Erythroblast (primary cell): ENCODE measurements at places on chromosomes 5 and 9.
A peak's percentile ranks its signal among the peaks of the same experiment; 100 is the strongest.

DNA sequence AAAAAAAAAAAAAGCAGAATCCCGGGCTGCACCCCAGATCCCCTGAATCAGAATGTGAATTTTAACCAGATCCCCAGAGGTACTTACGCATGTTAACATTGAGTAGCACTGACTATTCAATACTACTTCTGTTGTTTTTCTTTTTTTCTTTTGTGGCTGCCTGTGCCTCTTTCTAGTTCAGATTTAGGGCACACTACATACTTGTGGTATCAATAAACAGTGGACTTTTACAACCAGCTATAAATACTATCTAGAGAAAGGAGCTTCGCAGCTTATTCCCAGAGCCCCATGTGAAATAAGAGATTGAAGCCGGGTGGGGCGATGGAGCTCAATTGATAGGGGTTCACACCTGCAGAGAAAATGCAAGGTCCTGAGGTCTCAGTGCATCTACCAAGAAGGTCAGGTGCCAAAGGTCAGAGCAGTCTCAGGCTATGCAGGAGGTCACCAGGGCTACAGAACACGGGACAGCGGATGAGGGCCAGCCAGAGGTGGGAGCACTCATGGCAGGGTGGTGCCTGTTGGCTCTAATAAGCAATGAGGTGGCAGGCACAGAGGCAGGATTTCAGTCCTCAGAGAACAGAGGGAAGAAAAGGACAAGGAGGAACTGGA is 22.3 kb downstream of the WWC1 start:
- no peak for DNase-seq

DNA sequence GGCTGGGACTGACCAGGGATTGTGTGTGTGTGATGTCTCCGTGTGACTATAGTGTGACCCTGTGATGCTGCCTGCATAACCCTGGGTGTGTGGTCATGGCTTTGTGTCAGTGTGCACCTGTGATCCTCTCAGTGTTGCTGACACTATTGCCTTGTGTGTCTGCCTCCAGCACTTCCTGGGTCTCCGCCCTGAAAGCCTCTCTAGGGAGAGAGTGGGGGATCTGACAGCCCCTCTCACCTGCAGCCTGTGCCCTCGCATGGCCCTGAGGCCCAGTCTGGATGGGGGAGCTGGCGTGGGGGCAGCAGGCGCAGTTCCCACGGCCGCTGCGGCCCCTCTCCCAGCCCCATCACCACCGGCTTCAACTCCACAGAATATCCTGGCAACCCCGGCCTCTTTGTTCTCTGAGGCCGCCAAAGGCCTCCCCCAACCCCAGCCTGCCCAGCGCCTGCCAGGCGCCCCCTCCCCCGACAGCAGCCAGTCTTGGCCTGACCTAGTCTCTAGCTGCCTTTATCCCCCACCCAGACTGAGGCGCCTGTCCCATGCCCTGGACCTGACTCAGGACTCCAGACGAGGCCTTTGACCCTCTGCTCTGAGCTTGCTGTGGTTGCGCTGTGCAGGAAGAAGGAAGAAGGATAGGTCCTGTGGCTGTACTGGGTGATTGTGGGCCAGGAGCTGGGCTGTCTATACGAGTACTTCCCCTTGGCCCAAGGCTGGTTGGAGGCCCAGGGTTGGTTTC is 38.7 kb downstream of the CXXC5 start:
- no peak for DNase-seq

DNA sequence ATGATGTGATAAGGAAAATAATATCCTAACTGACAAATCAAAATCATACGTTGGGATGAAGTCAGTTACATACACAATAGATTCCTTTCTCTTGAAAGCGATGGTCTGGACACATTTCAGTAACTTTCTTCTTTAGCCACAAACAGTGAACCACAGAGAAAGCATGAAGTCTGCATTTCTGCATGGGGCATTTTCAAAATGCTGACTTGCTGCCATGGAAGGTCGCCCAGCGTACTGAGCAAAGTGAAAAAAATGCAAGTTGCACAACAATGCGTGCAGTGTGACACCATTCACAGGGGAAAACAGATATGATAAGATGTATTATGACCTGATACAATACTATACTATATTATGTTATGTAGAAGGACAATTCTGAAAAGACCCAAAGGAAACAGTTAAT is 146.3 kb downstream of the SNX18 start:
- DNase-seq = no peak

- DNase-seq = peak; percentile 30
Measured at GRCh38 chr9:92147030-92147851, 32.0 kb upstream of the SPTLC1 start.

DNA sequence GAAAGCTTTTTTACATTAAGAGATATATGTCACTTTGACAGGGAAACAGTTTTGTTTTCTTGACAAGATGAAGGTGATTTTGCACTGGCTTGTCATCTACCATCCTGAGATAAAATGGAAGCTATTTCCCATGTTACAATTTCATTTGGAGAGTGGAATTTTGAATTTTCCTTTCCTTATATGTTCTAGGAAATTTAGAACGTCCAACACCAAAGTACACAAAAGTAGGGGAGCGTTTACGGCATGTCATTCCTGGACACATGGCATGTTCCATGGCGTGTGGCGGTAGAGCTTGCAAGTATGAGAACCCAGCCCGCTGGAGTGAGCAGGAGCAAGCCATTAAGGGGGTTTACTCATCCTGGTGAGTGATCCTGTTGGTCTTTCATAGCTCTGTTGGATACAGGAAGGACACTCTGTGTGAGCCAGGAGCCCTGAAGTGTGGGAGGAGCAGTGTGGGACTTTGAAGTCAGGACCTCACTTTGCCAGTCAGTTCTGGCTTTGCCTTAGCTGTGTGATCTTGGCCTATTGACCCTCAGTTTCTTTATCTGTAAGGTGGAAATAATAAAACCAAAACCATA is 887 bp downstream of the PTPDC1 start:
- no peak for DNase-seq

DNA sequence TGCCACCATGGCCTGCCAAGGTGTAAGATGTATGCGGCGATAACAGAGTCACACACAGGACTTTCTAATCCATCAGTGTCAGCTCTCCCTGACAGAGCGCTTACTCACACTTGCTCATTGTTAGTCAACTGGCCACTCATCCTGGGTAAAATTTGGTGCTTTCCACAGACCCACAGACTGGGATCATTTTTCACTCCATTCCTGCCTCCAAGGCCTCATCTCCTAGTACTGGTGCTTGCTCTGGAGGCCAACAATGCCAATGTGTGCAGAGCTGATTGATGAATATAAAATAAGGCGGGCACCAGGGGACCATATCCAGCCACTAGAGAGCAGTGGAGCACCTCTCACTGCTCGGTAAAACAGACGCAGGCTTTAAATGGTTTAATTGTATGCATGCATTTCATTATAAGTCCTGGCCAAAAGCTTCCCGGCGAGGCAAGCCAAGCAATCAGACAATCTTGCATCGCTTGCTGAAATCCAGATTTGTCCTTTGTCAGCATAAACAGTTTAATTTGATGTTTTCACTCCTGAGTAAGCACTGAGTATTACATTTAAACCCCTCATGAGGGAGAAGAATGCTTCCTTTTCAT is 22.3 kb downstream of the PSMB7 start:
- DNase-seq = peak; percentile 39

DNA sequence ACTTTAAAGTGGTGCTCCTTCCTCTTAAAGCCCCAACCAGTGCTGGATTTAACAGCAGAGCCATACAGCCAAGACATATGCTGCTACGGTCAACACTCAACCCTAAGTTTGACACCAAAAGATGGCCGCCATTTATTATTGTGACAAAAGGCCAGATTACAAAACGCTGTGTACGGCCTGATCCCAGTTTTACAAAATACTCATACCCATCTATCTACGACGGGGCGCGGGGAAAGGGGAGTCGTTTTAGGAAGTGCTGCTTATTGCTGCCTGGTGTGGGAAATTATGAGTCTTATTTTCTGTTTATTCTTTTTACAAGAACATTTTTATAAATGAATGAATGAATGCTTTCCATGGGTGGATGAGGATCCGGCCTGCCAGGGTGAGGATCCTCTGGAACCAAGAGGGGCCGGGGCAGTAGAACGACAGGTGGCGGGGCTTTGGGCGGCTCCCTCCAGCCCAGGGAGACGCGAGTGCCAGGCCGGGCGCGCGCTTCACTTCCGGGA is 457 bp upstream of the IDNK start:
- DNase-seq = no peak

- peak; percentile 43 for DNase-seq
Measured at GRCh38 chr5:74415695-74416102, 224.8 kb downstream of the ENC1 start.

- DNase-seq = no peak
Measured at GRCh38 chr5:179330186-179330900, 14.9 kb downstream of the ADAMTS2 start.

DNA sequence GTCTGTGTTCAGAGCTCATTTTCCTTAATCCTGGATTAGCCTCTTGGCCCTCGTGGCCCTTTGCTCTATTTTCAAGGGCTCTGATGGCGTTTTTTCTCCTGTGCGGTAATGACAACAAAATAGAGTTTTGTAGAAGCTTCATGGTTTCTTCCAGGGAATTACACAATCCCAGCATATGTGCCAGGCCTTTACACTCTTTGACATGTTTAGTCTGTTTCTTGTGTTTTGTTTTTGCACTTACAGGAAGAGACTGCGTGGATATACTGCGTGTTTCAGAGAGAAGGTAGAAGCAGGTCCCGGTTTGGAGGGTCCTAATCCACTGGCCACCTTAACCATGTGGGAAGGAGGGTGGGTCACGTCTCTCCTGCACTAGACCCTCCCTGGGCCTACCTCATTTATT is 400.2 kb upstream of the IRX4 start:
- no peak for DNase-seq

DNA sequence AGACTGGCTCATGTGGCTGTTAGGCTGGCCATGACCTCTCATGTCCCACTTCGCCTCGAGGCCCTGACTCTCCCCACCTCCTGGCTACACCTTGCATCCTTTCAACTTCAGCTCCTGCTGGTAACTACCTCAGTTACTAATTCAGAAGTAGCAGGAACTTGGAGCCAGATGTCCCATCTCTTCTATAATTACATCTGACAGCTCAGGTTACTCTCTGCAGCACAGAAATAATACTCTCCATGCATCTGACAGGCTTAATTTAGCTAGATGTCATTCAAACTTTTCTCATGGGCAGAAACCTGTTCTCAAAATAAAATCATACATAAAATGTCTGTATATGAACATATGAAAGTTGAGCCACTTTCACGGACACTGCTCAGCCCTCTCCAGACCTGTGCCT is 92.2 kb upstream of the IL33 start:
- no peak for DNase-seq

DNA sequence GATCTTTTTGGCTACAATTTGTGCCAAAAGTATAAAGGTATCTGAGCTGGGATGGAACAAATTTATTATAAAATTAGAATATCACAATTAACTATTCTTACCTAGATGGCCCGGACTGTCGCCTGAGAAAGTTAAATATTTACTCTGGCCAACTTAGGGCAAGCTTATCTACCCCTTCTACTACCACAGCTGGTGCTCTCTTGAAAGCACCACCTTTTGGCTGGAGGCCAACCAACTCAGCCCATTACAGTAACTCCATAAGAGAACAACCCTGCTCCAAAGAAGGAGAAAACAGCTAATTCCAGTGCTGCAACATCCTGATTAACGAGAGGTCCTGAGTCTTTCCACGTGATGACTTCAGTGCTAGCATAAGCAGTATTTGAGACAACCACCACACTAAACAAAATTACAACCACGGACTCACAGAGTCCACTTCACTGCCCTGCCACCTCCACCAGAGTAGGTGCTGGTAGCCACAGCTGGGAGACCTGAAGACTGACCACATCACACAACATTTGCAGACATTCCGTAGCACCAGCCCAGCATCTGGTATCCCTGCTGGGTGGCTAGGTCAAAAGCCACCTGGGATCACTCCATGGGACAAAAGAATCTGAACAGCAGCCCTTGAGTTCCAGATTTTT is 43.2 kb downstream of the RGMB start:
- peak; percentile 68 for DNase-seq

GRCh38 chr5:163947848-163948666 is 442.6 kb downstream of the MAT2B start:
- DNase-seq = no peak

GRCh38 chr5:145976431-145977155 is 40.2 kb downstream of the SH3RF2 start:
- no peak for DNase-seq

DNA sequence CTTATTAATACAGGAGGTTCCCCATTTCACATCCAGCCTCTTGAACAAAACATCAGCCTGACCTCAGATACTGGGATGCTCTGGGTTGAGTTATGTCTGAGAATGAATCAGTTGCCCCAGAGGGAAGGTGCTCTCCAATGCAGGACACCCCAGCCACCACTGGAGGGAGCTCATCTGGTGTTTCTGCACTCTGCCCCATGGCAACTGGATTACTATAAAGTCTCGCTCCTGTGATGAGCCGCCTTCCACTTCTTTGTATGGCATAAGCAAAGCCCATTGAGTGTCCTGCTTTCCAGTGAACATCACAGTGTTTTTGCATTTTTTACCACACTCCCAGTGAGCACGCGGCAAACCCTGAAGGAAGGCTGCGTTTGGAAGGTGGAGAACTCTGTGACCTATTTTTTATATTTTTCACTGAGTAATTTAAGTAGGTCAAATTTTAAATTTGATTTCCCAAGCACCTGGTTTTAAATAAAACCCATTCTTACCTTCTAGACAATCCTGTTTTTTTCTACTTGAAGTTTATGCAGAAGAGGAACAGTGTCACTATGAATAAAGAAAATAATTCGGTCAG is 176.9 kb upstream of the WWC1 start:
- peak; percentile 13 for DNase-seq

GRCh38 chr9:78507037-78507436 is 210.1 kb downstream of the PSAT1 start:
- DNase-seq = no peak

DNA sequence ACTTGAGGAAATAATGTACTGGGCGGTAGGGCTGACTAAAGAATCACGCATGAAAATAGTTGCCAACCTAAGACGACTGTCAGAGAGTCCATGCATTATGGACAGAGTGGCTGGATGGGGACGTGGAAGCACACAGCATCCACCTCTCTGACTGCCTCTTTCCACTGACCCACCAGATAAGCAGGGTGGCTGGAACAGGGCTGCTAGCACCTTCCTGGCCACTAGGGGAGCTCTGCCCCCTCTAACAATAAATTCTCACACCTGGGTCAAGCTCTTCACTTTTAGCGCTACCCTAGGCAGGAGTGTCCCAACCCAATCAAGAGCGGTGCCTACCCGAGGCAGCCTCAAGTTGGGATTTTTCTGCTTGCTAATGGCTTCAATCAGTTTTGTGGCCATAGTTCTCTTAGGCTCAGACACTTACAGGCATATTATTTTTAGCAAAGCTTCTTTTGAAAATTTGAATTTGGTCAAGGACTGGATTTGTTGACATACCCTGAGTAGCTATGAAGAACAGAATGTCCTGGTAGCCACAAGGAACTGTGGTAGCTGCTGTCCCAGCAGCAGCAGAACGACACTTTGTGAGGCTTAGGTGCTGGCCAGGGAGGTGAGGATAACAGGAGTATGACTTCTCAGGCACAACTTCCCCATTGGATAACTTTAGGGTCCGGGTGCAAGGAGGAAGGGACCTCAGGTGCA is 6.9 kb upstream of the TPM2 start:
- DNase-seq = peak; percentile 64

DNA sequence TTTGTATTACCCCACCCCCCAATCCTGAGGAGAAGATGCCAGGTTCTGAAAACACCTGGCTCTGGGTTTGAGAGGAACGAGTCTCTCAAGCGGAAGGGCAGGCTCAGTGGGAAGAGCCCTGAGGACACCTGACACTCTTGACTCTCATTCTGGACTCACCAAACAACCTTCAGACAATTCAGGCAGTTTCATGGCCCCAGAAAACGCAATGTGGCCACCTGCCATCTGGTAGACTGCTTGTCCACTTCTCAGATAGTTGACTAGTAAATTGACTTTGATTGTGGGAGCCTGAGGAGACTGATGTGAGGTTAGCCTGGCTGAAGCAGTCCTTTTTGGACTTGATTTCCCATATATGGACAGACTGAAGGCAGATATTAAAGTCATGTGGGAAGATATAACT is 117.5 kb upstream of the FSTL4 start:
- DNase-seq = no peak
